ENCODE measurements at places on chromosomes 12 and 14. TPM values are rescaled to one million over a fixed set of nuclear protein-coding genes. Genes with fewer than 3 reads are reported as not detected.

MARCHF9 gene
- 5.0 TPM for polyA plus RNA-seq

ABCB9 gene
- 3.4 TPM for polyA plus RNA-seq

TRIAP1 gene
- polyA plus RNA-seq, result 15.3 TPM

GLS2 gene
- 0.87 TPM for polyA plus RNA-seq

TAS2R9 gene
- polyA plus RNA-seq, result not detected

ACTR10 gene
- polyA plus RNA-seq, result 80.1 TPM

Measured in ovary (tissue), 10 donors.